ENCODE measurements at places on chromosomes 2 and 18.

GRCh38 chr2:4662161-4662779, 958.9 kb downstream of the DCDC2C start:
- DNase-seq, result no peak

GRCh38 chr2:224551693-224552092, 33.5 kb downstream of the CUL3 start:
- DNase-seq, result no peak

DNA sequence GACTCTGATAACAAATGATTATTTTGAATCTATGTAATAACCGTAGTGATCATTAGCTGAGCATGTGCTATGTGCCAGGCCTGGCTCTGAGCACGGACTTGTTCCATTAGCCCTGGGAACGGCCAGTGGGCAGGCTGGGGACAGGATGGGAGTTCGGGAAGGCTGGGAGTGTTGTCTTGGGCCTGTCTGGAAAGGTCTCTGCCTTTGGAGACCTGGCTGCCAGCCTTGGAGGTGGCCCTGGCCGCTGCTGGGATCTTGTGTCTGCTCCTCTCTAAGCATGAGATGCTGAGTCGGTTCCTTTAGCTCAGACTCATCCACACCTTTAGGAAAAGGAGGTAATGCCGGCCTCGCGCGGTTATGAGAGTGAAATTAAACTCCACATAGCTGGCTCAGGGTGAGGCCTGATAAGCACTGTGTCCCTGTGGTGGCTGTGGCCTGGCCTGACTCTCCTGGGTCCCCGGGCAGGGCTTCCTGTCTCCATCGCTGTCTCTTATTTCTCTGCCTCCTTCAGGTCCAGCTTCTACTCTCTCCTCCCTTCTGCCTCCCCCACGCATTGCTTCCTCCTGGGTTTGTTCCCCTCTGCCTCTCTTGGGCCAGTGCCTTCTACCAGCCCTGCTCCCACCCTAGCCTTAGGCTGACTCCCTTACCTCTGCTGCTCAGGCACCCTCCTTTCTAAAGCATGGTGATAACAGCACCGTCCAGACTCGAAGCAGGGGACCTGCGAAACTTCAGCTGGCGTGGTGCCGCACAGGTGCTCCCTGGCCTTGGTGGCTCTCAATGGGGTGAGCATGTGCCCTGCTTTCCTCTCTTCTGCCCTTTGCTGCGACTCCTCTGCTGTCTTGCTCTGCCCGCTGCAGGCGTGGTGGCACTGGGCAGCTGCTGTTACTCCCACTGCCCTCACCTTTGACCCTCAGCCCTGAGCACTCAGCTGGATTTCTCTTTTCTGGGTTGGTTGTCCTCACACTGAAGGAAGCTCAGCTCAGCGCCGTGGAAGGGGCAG, 41.8 kb downstream of the NCK2 start:
- no peak for DNase-seq

- no peak for DNase-seq
Observed at GRCh38 chr18:25678221-25678620, 326.3 kb upstream of the ZNF521 start.

DNA sequence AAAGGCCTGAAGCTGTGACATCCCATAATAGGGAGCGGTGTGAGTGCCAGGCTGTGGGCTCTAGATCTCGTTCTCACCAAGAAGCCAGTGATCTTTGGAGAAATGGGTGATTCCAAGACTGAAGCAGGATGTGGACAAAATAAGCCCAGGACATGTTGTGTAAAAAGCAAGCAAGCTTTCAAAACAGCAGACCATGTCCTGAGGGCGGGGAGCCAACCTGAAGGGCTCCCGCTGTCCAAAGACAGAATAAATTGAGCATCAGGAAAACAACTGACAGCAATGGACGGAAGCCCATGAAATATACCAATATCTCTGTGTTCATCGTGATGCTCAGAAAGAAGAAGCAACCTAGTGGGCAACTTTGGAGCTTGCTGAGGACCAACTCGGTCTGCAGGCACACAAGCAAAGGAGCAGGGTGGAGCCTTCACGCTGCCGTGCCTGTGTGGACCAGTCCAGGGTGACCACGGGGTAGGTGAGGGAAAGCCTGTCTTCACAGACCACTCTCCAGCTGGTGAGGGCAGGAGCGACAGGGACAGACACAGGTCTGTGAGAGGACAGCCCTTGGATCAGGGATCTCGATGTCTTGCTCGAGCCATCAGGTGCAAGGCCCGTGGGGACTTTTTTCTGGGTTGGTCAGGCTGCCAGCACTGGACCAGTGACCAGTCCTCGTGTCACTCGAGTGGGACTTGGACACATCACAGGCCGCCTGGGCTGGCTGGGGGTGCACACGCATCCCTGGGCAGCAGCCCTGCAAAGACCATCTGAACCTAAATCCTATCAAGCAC, 21.5 kb downstream of the MTERF4 start:
- DNase-seq, result no peak

GRCh38 chr2:207149249-207150213, 16.2 kb downstream of the KLF7 start:
- no peak for DNase-seq

GRCh38 chr2:240435948-240436682, 652 bp downstream of the GPC1 start:
- no peak for DNase-seq

All from activated CD8-positive, alpha-beta memory T cell treated with anti-CD3 and anti-CD28 coated beads for 48 hours (primary cell).